ENCODE measurements at places on chromosomes 13 and 19.

DNA sequence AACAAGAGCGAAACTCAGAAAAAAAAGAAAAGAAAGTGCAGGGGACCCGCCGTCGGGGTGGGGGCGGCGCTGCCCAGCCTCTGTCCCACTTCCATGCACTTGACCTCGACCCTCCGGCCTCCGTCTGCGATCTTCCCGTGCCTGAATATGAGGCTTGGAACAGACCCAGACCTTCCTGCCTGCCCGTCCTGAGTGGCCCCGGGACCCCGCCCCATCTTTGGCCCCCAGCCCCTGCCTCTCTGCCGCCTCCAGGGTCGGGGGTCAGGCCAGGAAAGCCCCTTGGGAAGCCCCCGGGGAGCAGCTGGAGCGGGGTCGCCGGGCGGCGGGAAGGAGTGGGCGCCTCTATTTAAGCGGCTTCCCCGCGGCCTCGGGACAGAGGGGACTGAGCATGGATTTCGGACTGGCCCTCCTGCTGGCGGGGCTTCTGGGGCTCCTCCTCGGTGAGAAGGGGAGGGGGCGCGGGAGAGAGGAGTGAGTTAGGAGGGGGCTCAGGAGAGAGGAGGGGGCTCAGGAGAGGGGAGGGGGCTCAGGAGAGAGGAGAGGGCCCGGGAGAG lies at the start of gene MADCAM1:
TSS of gene MADCAM1 (plus strand) at position 375 of the 554 bp plus-strand sequence. CDS start at position 389, 14 bp downstream.
- no peak for DNase-seq

DNA sequence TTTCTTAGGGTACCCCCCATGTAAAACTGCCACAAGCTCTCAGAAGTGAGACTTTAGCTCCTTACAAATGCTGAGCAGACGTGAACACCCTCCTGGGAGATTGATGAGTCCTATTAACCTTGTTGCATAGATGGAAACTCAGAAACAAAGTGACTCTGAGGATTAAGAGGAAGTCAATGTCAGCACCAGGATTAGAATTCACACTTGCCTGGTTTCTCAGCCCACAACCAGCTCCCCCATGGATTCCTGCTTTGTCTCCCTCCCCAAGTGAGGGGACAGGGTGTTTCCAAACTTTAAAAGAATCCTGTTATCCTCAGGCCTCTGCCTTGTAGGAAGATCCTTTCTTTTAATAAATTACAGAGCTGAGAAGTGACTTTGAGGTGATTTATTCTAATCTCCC lies 324.4 kb downstream of the NDFIP2 start:
- DNase-seq, result no peak

- no peak for DNase-seq
Measured at GRCh38 chr13:69331245-69331644, 776.4 kb upstream of the ATXN8OS start.

DNA sequence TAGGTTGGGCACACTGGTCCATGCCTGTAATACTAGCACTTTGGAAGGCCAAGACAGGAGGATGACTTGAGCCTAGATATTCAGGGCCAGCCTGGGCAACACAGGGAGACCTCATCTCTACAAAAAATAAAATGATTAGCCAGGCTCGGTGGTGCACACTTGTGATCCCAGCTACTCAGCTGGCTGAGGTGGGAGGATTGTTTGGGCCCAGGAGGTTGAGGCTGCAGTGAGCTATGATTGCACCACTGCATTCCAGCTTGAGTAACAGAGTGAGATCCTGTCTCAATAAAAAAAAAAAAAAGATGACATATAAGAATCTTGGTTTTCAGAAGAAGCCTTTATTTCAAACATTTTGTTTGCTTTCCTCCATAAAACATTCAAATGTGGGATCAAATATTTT lies 178.0 kb downstream of the LIG4 start:
- no peak for DNase-seq

DNA sequence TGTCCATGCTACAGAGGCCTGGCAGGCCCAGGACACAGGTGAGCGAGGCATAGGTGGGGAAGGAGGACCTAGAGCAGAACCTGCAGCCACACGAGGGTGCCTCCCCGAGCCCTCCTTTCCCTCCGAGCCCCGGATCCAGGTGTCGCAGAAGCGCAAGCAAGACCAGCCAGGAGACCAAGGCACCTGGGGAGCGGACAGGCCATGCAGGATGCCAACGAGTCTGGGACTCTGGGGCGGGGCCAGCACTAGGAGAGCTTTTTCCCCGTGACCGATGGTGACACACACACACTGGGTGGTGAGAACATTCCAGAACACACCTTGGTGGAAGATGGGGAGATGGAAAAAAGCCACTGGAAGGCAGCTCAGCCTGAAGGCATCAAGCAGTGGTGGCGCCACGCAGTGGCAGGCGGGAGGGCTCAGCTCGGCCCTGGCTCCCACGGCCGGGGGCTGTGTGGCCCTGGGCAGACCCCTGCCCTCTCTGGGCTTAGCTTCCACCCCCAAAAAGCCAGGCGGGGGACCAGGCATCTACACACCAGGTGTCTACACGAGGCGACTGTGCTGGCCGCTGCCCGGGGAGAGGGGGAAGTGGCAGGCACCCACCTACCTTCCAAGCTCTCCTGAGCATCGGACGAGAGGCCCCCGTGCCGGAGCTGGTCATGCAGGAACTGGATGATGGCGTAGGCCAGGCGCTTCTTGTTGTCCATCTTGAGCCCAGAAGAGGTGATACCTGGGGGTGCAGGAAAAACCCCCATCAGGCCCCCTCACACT lies 14.5 kb downstream of the SGTA start:
- no peak for DNase-seq

GRCh38 chr13:45833663-45834375 lies 17.7 kb downstream of the SIAH3 start:
- DNase-seq, result no peak

DNA sequence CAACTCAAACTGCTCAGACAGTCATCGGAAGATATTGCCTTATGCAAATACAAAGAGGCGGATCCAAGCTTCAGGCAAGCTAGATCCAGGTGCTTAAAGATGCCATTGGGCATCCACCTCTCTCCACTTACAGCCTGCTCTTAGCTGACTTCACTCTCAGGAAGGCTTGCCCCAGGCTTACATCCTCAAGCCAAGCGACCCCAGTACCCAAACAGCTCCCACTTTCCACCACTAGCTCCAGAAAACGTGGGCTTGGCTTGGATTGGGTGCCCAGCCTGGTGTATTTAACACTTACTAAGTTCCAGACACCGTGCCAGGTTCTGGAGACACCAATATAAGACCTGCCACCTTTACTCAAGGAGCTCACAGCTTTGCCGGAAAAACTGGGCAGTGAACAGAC lies 142.1 kb upstream of the VSTM2B start:
- no peak for DNase-seq
